ENCODE measurements at places on chromosomes 2 and 18.

GRCh38 chr2:114843963-114844362, 401.5 kb downstream of the DPP10 start:
- DNase-seq: no peak

DNA sequence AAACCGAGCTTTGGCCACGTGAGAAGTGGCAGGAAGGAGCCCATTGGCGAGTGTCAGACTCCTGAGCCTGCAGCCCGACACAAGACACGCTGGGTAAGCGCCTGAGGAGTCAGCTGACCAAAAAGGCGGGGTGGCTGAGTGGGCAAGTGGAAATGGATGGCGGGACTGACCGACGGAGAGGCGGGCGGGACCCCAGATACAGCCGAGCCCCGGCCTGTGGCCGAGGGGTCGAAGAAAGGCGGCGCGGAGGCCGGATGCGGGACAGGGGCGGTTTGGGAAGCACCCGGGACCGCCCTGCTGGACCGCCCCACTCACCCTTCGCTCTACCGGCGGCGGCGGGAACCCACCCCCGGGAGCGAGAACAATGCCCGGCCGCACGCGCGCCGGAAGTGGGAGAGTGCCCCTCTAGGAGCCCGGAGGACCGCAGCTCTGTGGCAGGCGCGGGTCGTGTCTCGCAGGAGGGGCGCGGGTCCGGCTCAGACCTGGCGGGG, 22.8 kb downstream of the ZSCAN30 start:
- peak; percentile 84 for DNase-seq

GRCh38 chr18:1392865-1393734, 488.4 kb downstream of the ADCYAP1 start:
- no peak for DNase-seq

- no peak for DNase-seq
Measured at GRCh38 chr18:52462853-52463252, 122.9 kb downstream of the DCC start.

- DNase-seq: no peak
Measured at GRCh38 chr2:212897296-212897695, 254.1 kb downstream of the IKZF2 start.

GRCh38 chr18:37570336-37570930, 4.8 kb upstream of the CELF4 start:
- no peak for DNase-seq

- DNase-seq: no peak
Measured at GRCh38 chr2:152506843-152507242, 171.9 kb downstream of the FMNL2 start.

GRCh38 chr2:159946326-159946999, 116.0 kb downstream of the PLA2R1 start:
- DNase-seq: no peak

GRCh38 chr2:118312969-118313756, 224.9 kb downstream of the INSIG2 start:
- no peak for DNase-seq

GRCh38 chr2:33022989-33023727, 76.4 kb downstream of the LTBP1 start:
- DNase-seq: no peak

GRCh38 chr18:7632152-7633098, 65.3 kb downstream of the PTPRM start:
- no peak for DNase-seq

DNA sequence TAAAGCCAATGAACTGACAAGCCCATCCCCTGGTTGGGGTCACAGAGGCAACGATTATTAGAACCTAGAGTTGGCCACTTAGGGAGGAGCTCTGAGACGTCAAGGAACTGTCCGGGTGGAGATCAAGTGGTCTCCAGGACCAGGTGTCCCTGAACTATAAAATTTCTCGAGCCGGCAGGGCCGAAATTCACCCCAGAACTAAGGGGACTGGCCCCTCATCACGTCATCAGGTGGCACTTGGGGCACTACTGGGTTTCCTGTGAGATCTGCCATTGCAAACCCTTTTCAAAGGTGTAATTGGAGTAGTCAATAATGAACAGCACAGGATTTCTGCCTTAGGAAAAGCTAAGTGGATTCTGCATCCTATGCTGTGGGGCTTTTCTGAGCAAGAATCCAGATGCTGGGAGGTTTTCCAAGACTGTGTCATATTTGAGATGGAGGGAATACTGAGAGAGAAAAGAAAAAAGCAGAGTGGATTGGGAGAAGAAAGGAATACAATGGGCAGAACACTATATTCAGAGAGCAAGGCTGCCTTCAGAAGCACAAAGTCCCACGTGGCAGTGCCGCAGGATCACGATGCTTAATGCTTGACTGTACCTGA, 113.6 kb downstream of the ALPK2 start:
- DNase-seq: no peak

GRCh38 chr2:236086971-236087465, 81.2 kb downstream of the GBX2 start:
- DNase-seq: no peak

- DNase-seq: no peak
Measured at GRCh38 chr2:158578703-158579330, 122.1 kb downstream of the PKP4 start.

GRCh38 chr2:202100176-202100575, 27.1 kb downstream of the KIAA2012 start:
- DNase-seq: no peak

DNA sequence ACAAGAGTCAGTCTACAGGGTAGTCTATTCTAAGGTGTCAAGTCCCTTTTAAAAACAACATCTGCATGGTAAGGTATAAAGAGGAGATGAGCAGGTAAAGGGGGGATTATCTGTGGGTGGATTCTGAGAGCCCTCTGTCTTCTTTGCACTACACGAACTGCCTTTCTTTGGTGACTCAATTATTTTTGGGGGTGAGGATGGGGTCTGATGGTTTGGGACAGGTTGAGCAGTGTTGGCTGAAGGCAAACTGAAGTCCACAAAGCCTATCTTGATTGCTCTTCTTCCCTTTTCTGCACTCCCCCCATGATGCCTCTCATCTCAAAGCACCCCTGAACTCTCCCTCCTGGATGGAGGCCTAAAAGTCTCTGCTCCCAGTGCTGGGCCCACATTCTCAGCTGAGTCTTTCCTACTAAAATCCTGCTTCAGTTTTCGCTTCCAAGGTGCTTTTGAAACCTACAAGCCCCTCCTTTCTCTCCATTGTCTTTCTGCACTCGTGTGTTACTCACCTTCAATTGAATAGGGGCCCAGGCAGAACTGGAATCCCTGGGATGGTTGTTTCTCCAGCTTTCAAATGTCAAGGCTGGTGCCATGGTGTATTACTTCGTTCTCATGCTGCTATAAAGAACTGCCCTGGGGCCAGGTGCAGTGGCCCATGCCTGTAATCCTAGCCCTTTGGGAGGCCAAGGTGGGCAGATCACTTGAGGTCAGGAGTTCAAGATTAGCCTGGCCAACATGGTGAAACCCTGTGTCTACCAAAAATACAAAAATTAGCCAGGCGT, 64.3 kb downstream of the PRKCE start:
- DNase-seq: no peak

DNA sequence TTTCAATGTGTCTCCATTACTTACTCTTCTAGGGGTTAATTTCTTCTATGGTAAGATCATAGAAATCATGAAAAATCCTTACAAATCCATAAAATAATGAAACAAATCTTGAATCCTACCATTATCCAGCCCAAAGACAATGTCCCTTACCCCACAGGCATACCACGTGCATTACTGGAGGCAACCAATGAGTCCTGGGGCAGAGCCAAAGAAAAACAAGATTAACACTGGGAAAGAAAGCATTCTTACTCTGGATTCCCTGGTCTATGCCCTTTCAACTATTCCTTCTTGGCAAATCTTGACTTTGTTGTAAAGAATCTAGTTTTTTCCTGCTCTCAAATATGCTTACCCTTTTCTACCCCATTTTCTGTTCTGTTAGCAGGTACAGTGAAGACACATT, 3.1 kb upstream of the GALNT1 start:
- no peak for DNase-seq

DNA sequence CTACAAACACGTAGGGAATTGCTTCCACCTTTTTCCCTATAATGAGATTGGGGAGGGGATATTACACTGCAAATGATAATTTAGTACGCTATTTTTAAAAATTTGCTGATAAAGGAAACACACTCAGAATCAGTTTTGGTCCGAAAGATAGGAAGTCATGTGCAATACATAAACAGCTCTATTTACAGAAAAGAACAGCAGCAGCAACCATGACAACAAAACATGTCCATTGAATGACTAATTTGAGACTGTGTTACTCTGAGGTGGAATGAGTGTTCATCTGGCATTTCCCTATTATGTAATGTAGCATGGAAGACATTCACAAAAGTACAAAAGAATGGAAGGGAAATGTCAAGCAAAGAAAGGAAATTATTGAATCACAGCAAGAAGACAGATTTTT, 337.2 kb downstream of the NBAS start:
- DNase-seq: no peak

DNA sequence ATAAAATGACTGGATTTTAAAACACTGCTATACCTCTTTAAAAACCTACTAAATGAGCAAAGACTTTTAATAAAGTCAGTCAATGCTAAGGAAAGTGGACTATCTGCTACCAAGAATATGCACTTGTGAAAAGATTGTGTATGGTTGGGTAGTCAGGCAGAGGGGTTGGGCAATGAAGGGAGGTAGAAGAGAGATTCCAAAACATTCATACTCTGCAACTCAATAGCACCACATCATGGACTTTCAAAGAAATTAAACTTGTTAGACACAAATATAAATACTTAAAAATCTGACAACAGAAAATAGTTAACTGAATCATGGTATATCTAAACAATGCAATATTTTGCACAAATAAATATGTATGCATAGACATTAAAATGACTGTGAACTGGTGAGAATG, 139.9 kb upstream of the MAPRE2 start:
- DNase-seq: no peak

GRCh38 chr2:40032650-40033319, 253.7 kb upstream of the THUMPD2 start:
- no peak for DNase-seq

- no peak for DNase-seq
Measured at GRCh38 chr2:173588931-173589369, 234.3 kb downstream of the CDCA7 start.
